Muscle of arm (tissue), 14 donors: ENCODE measurements at places on chromosomes 5 and 9.

GRCh38 chr5:6194261-6194875 is 184.0 kb downstream of the MED10 start:
- DNase-seq, result no peak

- DNase-seq, result no peak
Measured at GRCh38 chr9:114448706-114449105, 56.6 kb downstream of the WHRN start.

DNA sequence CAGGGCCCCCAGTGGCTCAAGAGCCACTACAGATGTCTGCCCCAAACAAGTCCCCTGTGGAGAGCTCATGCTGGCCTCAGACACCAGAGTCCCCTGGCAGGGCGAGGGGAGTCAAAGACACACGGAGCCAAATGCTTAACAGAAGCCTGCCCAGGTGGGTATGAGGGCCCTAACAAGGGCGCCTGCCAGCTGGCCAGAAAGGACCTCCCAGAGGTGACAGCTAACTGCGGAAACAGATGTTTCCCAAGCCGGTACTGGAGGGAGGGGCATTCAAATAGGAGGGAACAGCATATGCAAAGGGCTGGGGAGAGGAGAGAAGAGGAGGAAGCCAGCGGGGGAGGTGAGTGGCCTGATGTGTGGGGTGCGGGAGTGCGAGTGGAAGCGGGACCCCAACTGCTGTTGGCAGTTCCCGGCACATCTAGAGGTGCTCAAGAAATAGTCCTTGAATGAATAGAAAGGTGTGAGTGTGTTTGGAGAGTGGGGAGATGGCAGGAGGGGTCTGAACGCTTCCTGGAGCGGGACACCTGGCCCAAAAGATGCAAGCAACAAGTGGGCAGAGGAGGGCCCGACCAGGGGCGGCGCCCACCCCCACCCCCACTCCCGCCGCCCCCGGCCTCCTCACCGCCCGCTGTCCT is 824 bp downstream of the MXD3 start:
- no peak for DNase-seq

DNA sequence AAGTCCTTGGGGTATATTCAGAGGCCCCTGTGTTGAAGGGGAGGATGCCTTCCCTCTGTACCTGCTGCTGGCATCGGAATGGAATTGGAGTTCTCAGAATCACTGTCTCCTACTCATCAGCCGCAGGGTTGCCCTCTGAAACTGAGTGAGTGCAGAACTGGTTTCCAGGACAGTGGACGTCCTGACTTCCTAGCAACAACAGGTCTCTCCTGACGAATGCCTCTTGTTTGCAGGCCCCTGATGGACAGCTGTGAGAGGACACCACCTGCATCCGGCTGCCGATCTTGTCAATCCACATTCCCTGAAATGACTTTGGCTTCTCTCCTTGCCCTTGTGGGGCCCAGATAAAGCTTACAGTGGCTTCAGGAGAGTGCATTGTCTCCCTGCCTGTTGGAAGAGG is 274.5 kb downstream of the NSG2 start:
- no peak for DNase-seq

GRCh38 chr9:14428781-14429230 is 114.9 kb upstream of the NFIB start:
- peak; percentile 91 for DNase-seq

- no peak for DNase-seq
Measured at GRCh38 chr5:454936-455335, 12.0 kb downstream of the EXOC3 start.

DNA sequence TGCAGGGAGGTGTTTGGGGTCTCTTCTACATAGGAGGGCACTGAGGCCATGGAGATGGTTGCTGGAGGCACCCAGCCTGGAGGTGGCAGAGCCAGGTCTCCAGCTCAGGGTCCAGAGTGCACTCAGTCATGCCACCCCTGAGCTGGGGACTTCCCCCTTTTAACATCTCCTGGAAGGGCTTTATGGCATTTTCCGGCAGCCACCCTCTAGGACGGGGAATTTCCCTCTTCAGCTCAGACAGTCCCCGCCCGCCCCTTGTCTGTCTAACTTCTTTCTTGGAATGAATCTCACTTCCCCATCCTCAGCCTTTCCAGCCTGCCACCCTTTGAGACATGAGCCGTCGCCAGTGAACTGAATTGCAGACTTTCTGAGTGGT is 49.9 kb downstream of the COL15A1 start:
- DNase-seq, result no peak

DNA sequence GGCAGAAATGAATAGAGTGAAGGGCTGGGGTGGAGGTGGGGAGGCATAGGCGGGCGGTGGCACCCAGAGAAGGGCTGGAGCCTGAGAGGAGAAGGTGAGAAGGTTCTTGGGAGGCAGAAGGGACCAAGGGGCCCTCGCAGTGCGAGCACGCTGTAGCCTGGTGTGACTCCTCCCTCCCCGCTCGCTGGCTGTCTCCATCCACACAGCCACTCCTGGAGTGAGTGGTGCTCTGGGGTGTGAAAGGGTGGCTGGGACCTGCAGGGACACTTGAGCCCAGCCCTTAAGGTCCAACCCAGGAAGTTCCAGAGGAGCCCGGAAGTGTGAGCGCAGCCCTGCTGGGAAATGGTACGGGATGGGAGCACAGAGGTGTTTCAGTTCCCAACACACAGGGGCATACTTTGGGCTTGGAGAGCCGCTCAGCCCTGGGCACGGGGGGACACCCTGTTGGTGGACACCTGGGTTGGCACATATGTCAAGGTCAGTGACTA is 9.3 kb upstream of the SCGB3A1 start:
- no peak for DNase-seq

GRCh38 chr9:108579757-108580439 is 275.9 kb downstream of the ACTL7B start:
- no peak for DNase-seq

DNA sequence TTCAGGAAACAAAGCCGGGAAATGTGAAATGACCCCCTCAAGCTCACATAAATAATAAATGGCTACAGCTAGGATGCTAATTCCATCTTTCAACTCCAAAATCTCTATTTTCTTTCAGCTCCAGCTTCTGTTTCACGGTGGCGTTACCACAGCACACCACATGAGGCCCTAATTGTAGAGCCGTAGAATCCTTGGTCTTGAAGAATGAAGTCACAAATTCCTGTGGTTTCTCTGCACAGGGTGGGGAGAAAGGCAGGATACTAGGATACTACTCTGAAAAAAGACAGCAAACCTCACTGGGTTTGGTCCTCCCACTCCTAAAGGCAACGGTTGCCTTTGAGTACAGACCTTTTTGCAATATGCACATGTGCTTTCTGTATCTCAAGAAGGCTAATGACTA is 13.9 kb upstream of the RARS1 start:
- no peak for DNase-seq

GRCh38 chr5:149154650-149155049 is 13.4 kb downstream of the ABLIM3 start:
- no peak for DNase-seq

GRCh38 chr9:114551750-114552685 is 35.6 kb upstream of the ATP6V1G1 start:
- no peak for DNase-seq

- no peak for DNase-seq
Measured at GRCh38 chr5:42506662-42507061, 83.4 kb downstream of the GHR start.

DNA sequence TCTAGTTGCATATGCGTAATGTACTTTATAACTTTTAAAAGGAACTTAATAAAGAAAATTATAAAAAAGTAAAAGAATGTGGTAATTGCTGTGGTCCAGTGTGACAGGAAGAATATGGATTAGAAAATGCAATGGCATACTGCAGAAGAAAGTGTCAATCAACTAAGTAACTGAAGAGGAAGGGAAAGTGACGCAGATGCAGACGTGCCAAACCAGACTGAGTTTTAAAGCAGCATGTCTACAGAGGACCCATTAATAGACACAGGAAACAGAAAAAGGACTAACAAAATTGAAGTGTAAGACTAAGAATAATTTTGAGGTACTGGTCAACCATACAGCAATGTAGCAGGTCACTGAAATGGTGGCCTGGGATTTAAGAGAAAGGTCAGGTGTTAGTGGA is 73.3 kb downstream of the DPYSL3 start:
- DNase-seq, result no peak

- peak; percentile 69 for DNase-seq
Measured at GRCh38 chr5:128498844-128499455, 39.1 kb downstream of the FBN2 start.

DNA sequence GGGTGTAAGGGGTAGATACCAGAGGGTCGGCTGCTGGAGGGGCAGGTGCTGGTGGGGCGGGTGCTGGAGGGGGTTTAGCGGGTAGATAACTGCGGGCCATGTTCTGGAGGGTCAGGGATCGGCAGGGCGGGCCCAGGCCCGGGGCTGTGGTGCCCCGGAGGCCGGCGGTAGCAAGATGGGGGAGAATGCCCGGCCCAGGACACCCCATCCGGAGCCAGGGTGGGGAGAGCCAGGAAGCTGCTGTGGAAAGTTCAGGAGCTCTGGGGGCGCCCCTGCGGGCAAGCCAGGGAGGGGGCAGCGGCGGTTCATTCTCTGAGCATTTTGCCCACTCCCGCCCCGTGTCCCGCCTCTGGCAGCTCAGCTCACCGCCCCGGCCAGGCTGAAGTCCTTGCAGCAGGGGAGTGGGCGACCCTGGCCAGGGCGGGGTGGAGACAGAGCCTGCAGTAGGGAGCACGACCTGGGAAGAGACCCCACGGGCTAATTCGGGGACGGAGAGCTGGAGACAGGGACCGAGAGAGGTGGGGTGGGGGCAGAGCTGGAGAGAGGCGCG is 538 bp downstream of the PRRT1B start:
- DNase-seq, result no peak

DNA sequence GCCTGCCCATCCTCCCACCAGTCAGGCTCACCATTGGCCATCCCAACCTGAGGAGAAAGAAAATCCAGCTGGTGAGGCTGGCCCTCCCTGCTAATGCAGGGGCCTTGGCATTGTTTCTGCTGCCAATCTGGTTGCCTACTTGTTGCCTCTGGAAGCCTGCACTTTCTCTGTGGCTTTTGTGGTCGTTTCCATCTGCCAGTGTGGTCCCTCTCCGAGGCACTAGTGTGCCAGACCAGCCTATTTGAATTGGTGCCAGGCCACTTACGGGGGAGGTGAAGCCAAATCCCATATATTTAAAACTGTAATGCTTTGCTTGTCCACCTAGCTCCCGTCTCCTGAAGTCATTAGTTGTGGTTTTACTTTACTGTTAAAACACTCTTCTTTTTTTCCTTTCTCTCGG is 213.4 kb upstream of the ADAMTSL1 start:
- peak; percentile 35 for DNase-seq

- no peak for DNase-seq
Measured at GRCh38 chr9:35112257-35113020, 3.2 kb downstream of the ATOSB start.

DNA sequence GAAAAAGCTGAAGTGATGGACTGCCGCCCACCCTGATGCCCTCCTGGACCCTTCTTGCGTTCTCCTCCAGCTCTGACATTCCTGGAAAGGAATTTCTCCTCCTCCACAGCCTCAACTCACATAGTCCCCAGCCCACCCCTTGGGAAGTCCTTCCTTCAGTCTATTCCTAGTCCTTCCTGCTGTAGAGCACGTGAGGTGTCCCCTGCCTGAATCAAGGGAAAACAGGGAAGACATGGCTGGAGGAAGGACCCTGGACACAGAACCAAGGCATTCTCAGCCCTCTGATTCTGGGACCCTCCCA is 3.7 kb downstream of the ARID3C start:
- no peak for DNase-seq

DNA sequence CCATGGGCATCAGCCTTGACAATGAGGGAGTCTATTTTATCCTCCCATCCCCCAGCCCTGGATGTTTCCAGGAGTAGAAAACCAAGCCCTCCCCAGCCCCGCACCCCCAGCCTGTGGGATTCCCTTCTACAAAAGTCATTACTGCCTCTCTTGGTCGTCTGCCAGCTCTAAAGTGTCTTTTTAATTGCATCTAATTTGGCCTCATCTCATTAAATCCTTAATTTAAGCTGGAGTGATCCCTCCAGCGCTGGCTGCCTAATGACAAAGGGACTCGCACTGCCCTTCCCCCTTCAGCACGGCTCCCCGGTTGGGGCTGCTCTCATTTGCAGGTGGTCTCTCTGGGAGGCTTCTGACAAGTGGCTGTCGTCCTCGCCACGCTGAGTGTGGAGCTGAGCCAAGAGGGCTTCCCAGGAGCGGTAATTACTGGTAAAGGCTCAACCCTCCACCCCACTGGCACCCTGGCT is 107.9 kb upstream of the ALDH1B1 start:
- DNase-seq, result no peak

DNA sequence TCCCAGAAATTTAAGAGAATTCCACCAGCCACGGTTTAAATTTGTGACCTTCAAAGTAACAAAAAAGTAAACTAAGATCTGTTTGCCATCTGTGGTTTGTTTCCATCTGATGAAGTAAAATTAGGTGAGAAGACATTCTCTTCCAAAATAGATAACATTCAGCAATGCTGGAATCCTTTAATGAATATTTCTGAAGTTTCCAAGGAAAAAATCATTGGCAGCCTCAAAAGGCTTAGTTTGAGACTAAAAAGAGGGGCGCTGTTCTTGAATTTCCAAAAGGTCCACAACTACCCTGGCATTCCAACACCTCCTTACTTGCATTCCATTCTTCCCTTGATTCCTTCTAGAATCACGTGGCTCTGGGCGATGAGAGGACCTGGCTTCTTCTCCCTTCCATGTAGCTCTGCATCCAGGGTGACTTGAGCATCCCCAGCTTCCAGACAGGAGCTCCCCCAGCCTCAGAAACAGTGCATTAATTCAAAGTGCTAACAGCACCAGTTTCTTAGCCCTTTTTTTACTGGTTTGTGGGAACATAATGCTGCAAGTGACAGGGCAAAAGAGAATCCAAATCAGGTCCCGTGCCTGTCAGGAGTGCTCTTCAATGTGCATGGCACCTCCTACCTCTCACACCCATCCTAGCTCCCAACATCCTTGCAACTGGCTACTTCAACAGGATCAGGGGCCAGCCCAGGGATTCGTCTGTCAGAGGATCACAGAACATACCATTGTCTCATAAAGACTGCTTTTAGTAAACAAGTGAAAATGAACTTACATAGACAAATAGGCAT is 191.5 kb upstream of the S1PR3 start:
- DNase-seq, result no peak

- no peak for DNase-seq
Measured at GRCh38 chr9:1388216-1388615, 338.1 kb downstream of the DMRT2 start.

GRCh38 chr5:14757850-14758249 is 93.3 kb downstream of the OTULIN start:
- DNase-seq, result no peak

GRCh38 chr5:10644192-10644591 is 80.3 kb downstream of the ANKRD33B start:
- no peak for DNase-seq
